ENCODE measurements at places on chromosomes 7 and 10.

GRCh38 chr10:43979551-43979950 lies 330.9 kb upstream of the ZNF32 start:
- DNase-seq, result no peak

- no peak for DNase-seq
Observed at GRCh38 chr10:48800007-48800675, 115.5 kb downstream of the WDFY4 start.

DNA sequence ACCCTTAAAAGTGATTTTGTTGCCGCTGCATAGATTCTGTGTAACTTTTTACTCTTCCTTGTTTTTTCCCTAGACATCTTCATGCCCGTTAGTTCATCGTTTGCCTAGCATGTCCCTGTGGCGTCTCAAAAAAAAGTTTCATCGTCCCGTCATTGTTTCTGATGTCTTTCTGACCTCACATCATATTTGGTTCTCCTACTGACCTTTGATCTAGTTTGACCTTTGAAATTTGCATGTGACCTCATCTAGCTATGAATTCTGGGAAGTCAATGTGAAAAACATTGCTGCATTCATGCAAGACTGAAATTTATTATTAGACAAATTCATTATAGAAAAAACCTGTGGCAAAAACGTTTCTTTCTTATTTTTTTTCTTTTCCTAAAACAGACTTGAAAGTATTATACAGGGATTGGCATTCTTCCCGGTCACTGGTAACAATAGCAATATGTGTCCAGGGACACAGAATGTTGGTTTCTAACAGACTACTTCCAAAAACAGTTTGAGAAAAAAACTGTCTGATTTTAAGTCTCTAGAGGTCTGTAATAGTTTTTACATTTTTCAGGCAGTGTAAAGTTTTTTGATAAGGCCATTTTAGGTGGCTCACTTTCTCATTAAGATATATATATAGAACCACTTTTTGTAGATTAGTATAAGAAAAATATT lies 280.9 kb downstream of the USP6NL start:
- DNase-seq, result no peak

DNA sequence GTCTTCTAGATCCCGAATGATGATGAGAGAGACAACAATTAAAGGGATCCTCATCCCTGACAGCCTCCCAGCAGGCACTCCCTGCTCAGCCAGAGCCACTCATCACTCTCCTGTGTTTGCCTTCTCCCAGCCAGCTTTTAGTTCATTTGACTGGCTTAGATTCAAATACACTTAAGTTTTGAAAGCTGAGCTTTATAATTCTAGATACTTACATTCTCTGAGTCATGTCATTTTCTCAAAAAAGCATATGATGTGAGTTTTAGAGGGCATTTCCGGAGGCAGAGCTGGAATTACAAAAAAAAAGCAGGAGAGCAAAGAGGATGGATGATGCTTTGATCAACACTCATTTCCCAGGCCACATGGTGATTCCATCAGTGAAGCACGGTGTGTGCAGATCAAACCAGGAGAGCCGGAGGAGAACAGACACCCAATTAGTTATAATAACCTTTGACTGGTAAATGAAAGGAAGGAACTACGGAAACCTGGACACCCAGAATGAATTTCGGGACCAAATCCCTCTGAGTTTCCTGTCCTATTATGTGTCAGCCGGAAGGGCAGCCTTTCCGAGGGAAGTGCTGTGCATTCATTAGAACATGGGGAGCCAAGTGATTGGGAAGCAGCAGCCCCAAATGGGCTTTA lies 81.5 kb upstream of the HPS1 start:
- no peak for DNase-seq

GRCh38 chr10:94240901-94241300 lies 121.8 kb downstream of the NOC3L start:
- DNase-seq, result no peak

DNA sequence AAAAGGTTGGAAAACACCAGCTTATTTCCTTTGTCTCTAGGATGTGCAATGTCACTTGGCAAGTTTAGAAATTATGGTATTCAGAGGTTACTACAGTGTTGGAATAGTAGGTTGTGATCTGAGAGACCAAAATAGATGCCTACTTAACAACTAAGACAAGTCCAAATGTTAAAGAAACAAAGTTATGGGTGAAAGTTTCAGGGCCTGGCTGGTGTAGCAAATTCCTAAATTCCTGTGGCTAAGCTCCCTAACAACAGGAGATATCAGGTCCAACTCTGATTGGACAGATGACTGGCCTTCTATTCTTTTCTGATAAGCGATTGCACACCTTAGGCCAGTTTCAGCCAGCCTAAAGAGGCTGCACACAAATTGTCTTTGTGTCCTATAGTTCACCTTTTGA lies 873.5 kb downstream of the REEP3 start:
- DNase-seq, result no peak

Measured in brain pericyte (primary cell).